ENCODE measurements at places on chromosomes 13 and 19.

GRCh38 chr13:113653264-113654174 lies 4.5 kb downstream of the ATP4B start:
- no peak for DNase-seq

GRCh38 chr13:86848716-86849115 lies 822.5 kb upstream of the SLITRK5 start:
- DNase-seq, result no peak

- DNase-seq, result no peak
These were observed 6.7 kb upstream of the MADCAM1 start for GRCh38 chr19:489418-490196.

GRCh38 chr13:105918842-105919741 lies 616.4 kb downstream of the EFNB2 start:
- DNase-seq, result peak; percentile 77

GRCh38 chr19:32581705-32582179 lies 752 bp downstream of the PDCD5 start:
- peak; percentile 57 for DNase-seq

DNA sequence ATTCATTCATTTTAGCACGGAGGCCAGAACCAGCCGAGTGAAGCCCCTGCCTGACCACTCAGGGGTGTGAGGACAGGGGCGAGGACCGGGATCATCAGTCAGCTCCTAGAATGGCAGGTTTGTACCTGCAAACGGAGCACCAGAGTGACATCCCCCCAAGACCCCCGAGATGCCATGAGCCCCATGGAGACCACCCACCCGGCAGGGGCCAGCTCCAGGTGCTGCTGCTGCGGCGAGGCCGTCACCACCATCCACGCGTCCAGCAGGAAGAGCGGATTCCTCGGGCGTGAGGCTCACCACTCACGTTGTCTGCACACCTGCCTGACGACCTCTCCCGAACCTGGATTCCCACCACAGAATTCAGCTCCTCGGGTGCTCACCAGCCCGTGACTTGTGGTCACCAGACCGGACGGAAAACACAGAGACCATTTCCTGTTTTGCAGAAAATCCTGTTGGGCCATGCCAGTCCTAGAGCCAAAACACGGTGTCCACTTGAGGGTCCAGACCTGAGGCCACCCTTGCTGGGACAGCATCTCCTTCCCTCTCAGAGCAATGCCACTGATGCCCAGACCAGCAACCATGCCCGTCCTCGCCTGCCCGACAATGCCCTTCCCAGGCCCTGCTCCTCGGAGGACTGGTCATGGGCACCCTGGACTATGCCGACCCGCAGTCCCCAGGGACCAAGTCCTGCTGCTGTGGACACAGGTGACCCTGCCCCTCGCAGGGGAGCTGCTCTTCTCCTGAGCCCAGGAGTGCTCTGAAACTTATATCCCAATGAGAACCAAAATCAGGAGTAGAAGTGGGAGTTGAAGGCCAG lies 74.2 kb downstream of the RASA3 start:
- DNase-seq, result no peak

GRCh38 chr13:27583645-27584044 lies 36.7 kb downstream of the LNX2 start:
- DNase-seq, result no peak

GRCh38 chr13:100513987-100514670 lies 74.5 kb downstream of the GGACT start:
- DNase-seq, result peak; percentile 34

- no peak for DNase-seq
These were observed 10.1 kb downstream of the LGALS7B start for GRCh38 chr19:38799104-38799503.

- peak; percentile 87 for DNase-seq
These were observed 20.4 kb upstream of the NANOS3 start for GRCh38 chr19:13856497-13856896.

DNA sequence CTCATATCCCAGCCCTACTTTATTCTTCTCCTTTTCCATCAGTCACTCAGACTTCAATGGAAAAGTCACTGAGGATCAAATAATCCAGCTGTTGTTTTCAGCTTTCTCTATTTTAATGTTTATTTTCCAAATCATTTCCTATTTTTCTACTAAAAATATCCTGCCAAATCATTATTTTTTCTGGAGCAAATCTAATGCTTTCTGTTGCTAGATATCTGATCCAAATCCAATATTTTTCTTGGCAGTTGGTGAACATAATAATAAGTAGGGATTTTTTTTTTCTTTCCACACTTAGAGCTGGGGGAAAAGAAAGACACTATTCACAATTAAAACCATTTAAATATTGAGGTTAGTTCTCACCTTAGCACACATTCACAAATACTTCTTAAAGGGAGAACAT lies 656.1 kb downstream of the DACH1 start:
- no peak for DNase-seq

DNA sequence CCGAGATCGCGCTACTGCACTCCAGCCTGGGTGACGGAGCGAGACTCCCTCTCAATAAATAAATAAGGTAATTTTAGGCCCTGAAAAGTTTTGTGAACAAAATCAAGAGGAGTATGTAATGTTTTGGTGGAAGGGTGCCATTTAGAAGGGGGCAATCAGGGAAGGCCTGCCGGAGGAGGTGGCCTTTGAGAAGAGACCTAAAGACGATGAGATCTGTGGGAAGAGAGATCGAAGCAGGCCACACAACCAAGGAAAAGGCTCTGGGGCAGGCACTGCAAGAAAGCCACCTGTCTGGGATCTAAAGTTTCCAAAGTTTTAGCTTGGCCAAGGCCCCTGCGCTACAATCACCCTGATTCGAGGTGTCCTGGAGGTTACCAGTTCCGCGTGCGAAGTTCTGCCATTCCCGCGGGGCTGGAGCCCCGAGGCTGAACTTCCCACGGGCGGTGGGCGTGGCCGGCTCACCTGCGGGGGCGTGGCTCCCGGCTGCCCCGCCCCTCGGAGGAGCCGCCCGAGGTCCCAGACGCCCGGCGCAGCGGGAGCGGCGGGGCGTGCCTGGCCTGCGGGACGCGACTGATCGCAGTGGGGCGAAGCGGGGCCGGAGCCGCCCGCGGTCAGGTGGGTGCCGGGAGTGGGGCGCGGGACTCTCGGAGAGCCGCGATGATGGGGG lies at the start of gene KLC3:
Gene KLC3, plus strand, starts transcription at position 519 of the 667 bp plus-strand sequence. CDS start 4,792 bp downstream, outside the sequence.
- DNase-seq, result peak; percentile 31

DNA sequence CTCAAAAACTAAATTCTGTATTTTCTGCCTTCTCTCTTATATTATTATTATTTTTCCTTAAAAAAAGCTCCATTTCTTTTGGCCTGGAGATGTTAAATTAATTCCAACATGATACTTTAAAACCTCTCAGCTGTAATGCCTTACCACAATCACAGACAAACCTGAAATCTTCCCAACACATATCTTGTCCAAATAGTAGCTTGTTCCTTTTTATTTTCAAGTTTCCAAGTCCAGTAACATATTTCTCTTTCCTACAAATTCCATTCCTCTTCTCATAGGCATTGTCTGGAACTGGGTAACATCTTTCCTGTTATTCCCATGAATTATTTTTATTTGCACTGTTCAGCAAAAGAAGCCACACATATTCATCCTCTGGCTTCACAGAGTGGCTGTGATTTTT lies 137.0 kb downstream of the SLITRK6 start:
- no peak for DNase-seq

- no peak for DNase-seq
These were observed 14.5 kb downstream of the FCGBP start for GRCh38 chr19:39919976-39920375.

GRCh38 chr13:51865838-51866237 lies 4.1 kb downstream of the CCDC70 start:
- no peak for DNase-seq

- no peak for DNase-seq
These were observed 139.7 kb upstream of the GJB6 start for GRCh38 chr13:20371825-20372224.

DNA sequence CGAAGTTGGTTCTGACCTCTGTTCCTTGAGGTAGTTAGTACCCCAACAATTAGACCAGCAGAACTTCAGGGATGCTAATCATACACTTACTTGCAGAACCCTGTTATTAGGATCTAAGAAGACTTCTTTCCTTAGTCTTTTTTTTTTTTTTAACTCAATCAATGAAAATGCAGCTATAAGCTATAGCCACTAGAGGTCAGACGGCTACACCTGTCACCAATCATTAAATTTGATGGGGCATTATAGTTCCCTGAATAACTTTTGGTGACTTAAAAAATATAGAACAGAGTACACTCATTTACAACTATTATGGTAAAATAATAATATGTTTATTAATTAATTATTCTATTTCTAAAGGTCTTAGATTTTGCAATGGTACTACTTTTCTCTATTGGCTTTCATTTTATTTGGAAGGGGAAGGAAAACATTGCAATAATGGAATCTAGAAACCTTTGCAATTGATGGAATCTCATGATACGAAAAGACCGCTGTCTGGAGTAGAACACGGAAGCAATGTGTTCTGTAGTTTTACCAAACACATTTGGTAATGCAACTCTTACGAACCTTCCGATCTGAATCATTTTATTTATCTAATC lies 483.2 kb downstream of the DIAPH3 start:
- peak; percentile 69 for DNase-seq

DNA sequence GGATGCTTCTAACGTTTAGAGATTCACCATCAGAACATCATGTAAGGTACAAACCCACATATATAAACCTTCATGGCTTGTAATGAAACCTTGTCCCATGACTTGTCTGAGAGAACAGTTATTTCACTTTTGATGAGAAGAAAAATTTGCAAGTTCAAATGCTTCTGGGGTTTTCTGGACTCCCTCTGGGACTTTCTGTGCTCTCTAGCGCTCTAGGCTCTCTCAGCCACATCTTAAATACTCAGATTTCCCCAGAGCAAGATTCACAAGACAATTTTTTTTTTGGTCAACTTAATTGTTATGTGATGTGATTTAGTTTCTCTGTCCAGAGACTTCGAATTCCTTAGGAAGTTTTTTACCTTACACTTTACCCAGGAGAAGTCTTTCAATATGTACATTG lies 282.8 kb upstream of the EDNRB start:
- no peak for DNase-seq
